GM12891 (cell line): ENCODE measurements at places on chromosomes 1 and 21.

GRCh38 chr1:228216371-228217320, 8.8 kb downstream of the OBSCN start:
- DNase-seq = no peak

DNA sequence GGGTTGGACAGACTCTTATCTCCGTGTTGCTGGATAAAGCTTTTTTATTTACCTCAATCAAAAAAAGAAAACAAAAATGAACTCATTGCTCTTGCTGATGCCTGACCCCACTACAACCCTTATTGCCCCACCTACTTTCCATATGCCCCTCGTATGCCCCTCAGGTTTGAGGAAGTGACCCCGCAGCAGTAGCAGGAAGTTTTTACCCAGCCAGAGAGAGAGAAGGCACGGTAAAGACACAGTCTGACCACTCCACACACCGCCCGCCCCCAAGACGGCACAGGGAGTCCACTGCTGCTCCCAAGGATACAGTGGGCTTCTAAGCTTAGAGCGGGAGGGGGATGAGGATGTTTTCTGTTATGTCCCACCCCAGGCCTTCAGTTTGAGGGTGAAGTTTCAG, 9.8 kb downstream of the PLEKHO1 start:
- DNase-seq = no peak

DNA sequence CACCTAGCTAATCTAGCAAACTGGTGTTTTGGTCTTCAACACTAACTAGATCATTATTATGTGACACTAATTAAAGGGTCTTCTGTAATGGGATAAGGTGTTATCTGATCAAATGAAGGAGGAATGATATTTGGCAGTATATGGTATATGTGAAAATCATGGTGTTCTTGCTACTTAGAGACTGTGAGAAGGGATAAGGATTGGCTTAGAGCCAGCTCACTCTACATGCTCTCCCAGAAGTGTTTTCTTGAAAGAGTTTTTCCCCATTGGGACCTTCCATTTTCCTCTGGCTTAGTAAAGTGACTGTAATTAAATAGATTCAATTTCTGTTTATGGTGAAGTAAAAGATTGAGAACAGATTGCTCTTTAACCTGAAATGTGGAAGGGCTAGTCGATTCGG, 71.2 kb upstream of the RGL1 start:
- DNase-seq = no peak

GRCh38 chr1:22572818-22573217, 9.5 kb downstream of the EPHA8 start:
- DNase-seq = no peak

DNA sequence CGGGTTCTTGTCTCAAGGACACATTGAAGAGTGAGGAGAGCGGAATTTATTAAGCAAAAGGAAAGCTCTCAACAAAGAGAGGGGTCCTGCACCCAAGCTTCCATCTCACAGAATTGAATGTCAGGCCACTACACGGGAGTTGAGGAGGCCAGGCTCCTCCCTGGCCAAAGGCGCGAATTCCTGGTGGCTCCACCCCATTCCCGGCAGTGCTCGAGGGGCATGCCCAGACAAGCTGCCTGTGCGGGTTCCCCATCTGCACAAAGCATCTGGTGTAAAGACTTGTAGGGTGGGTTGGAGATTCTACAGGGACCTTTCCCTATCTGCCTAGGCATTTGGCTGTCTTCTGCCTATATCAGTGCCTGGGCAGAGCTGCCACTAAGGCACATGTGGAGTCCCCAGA, 648.5 kb upstream of the PKN2 start:
- DNase-seq = no peak

GRCh38 chr1:27522432-27523336, 32.7 kb upstream of the WASF2 start:
- DNase-seq = no peak

DNA sequence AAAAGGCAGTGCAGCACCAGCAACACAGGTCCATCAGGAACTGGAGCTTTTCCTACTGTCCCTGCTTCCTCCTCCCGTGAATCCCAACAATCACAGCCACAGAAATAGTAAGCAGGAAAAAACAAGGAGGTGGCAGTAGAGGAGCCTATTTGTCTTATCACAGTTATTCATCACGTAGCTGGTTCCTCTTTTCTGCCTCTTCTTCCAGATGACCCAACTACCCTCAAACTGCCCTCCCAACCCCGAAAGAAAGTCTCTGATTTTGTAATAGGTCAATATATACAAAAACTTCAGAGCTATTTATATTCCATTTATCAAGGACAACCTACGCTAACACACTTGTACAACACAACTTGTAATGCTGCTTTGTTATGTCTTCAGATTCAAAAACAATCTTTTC, 21.4 kb downstream of the GNB1 start:
- no peak for DNase-seq

- DNase-seq = no peak
Measured at GRCh38 chr1:239098400-239099037, 287.8 kb upstream of the CHRM3 start.

- no peak for DNase-seq
Measured at GRCh38 chr1:27593678-27594563, 10.0 kb downstream of the AHDC1 start.

GRCh38 chr1:230359992-230360668, 66.0 kb downstream of the PGBD5 start:
- no peak for DNase-seq

DNA sequence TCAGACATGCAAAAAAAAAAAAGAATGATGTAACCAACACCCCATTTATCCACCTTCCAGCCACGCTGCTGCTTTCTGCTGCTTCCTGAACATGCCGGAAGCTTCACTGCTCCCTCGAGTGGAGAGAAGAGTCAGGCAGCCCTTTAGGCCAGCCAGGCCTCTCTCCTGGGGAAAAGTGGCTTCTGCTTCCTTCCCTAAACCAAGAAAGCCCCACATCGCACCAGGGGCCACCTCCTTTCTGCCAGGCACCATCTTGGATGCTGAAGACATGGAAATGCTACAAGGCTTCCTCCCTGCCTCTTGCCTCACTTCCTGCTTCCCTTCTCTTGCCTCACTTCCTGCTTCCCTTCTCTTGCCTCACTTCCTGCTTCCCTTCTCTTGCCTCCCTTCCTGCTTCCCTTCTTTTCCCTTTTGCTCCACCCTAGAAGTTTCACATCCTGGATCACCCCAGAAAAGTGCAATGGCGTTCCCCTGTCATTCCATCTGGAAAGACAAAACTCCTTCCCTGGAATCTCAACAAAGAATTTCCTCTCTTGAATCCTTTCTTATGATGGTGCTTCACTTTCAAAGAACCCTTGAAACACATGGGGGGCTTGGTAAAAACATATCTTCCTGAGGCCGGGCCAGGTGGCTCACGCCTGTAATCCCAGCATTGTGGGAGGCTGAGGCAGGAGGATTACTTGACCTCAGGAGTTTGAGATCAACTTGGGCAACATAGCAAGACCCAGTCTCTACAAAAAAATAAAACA, 18.7 kb downstream of the TNFRSF8 start:
- no peak for DNase-seq

DNA sequence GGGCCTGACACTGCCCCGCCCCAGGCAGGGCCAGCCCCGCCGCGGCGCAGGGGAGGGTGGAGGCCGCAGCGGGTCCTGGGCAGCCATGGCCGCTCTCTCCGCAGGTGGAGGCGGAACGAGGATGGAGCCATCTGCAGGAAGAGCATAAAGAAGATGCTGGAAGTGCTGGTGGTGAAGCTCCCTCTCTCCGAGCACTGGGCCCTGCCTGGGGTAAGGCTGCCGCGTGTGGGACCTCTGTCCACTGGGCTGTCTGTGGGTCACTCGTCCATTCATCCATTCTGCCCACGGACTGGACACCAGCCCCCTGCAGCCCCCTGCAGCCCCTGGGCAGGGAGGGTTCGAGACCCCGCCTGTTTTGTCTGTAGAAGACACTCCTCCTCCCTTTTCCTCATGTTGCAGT, 18.4 kb upstream of the LRRC3 start:
- DNase-seq = no peak
